ENCODE measurements at places on chromosomes 13 and 19. TPM values are rescaled to one million over a fixed set of nuclear protein-coding genes. Genes with fewer than 3 reads are reported as not detected.

KIR3DL1 gene
- not detected for total RNA-seq

KLF16 gene
- total RNA-seq: 58.1 TPM

ADPRHL1 gene
- total RNA-seq: 2.5 TPM

DNA sequence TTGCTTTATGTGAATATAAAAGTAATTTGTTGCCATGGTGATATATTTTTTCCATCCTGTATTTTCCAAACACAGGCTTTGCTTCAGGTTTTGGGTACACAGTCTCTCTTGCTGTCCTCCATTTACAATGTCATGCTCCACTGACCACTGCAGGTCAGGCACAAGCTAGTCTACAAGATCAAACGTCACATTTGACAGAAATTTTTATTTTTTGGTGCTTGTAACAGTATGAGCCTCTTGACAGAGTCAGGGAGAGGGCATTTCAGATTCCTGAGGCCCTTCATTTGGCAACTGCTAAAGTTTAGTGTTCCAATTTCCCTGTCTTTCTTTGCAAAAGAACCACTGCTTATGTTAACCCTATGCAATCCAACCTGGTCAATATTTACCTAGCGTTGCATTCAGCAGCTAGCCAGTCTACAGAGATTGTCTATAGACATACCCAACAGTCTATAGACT lies 175.0 kb downstream of the RFC3 start:
- H3K27me3 ChIP-seq: no peaks in the 10 kb centered on the region
- no peak overlapping the region for H3K4me3 ChIP-seq
- no peak overlapping the region for H3K27ac ChIP-seq
- no peaks in the 10 kb centered on the region for H3K4me1 ChIP-seq
- no peak for DNase-seq

GRCh38 chr19:20102097-20102496 lies 24.3 kb downstream of the ZNF90 start:
- no peaks in the 10 kb centered on the region for H3K4me1 ChIP-seq
- H3K36me3 ChIP-seq: no peaks in the 10 kb centered on the region
- no peak for DNase-seq
- H3K27me3 ChIP-seq: no peaks in the 10 kb centered on the region
- H3K27ac ChIP-seq: no peak overlapping the region

GRCh38 chr13:31100721-31101120 lies 61.0 kb downstream of the HSPH1 start:
- peaks cover 14% of the 10 kb centered on the region for H3K27me3 ChIP-seq
- H3K27ac ChIP-seq: no peak overlapping the region
- no peaks in the 10 kb centered on the region for H3K36me3 ChIP-seq
- H3K4me3 ChIP-seq: no peak overlapping the region
- no peak for DNase-seq
- H3K4me1 ChIP-seq: no peaks in the 10 kb centered on the region

DNA sequence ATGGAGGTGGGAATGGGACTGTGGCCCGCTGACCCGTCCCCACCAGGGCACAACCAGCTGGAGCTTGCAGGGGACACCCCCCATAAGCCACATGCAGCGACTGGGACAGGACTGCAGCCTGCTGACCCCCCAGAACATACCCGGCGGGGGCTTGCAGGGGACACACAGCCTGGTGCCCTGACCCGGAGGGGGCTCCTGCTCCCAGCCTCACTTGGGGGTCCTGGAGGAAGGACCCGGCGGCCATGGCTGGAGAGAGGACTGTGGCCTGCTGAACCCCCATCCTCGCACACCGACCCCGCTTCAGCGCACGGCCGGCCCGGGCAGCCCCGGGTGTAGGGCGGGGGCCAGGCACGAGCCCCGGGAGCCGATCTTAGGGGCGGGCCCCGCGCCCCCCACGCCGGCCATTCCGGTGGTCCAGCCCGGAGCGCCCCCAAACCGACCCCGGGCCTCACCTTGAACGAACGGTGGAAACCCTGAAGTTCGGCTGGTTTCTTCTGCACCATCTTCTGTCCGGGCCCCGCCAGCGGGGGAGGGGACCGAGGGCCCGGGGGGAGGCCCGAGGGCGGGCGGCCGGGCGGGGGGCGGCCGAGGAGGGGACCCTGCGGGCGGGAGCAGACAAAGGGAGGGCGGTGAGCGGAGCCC lies 574 bp downstream of the MKNK2 start:
- H3K27ac ChIP-seq: peak overlapping the region; percentile 10
- DNase-seq: no peak
- peaks cover 26% of the 10 kb centered on the region for H3K4me1 ChIP-seq
- peak overlapping the region; percentile 78 for H3K4me3 ChIP-seq

DNA sequence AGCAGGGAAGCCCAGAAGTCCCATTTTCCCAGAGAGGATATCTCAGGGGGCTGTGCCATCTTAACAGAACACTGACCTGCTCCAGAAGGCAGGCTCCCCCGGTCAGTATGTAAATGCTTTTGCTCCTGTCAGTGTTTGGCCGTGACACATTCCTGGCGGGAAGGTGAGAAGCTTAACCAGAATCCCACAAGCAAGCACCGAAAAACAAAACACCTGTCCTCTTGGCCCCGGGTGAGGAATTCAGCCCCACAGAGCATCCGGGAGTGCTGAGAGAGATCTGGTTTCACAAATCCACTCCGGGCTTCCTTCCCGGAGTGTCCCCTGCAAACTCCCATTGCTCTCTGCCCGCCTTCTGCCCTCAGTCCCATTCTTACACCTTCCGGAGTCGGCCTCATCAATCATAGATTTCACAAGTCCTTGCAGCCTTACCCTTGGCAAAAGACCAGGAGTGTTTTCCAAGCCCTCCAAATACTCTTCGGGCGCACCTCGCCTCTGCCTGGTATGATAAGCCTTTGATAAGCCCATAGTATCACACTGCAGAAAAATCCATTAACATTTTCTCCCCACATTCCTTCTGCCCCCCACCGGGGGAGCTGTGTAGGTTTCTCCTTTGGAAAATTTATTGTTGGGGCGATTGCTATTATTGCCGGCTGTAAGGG lies 12.2 kb downstream of the TPM4 start:
- no peak overlapping the region for H3K4me3 ChIP-seq
- peaks cover 14% of the 10 kb centered on the region for H3K4me1 ChIP-seq
- no peaks in the 10 kb centered on the region for H3K27me3 ChIP-seq
- H3K36me3 ChIP-seq: peaks cover 78% of the 10 kb centered on the region
- DNase-seq: peak; percentile 62

DNA sequence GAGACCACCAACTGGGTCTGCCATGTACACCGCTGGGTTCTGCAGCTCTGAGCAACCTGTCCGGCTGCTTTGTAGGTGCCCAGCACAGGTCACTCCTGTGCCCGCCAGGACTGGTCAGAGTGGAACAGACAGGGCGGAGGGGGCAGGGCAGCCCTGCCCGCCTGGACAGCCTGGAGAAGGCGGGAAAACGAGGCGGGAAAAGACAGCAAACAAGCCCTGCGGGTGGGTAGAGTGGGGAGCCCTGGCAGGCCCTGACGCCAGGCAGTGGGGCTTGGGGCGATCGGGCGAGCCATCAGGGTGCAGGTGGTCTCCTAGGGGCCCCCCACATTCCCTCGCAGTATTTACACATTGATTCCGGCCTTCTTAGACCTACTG lies 533 bp upstream of the UHRF1 start:
- no peak overlapping the region for H3K4me3 ChIP-seq
- H3K27ac ChIP-seq: peak overlapping the region; percentile 95
- H3K27me3 ChIP-seq: peaks cover 2% of the 10 kb centered on the region
- H3K4me1 ChIP-seq: peaks cover 30% of the 10 kb centered on the region
- no peak for DNase-seq
- H3K36me3 ChIP-seq: peaks cover 4% of the 10 kb centered on the region

GRCh38 chr13:93173654-93174053 lies 53.0 kb upstream of the GPC6 start:
- no peak overlapping the region for H3K4me3 ChIP-seq
- peaks cover 9% of the 10 kb centered on the region for H3K4me1 ChIP-seq
- H3K27me3 ChIP-seq: no peaks in the 10 kb centered on the region
- H3K36me3 ChIP-seq: no peaks in the 10 kb centered on the region

DNA sequence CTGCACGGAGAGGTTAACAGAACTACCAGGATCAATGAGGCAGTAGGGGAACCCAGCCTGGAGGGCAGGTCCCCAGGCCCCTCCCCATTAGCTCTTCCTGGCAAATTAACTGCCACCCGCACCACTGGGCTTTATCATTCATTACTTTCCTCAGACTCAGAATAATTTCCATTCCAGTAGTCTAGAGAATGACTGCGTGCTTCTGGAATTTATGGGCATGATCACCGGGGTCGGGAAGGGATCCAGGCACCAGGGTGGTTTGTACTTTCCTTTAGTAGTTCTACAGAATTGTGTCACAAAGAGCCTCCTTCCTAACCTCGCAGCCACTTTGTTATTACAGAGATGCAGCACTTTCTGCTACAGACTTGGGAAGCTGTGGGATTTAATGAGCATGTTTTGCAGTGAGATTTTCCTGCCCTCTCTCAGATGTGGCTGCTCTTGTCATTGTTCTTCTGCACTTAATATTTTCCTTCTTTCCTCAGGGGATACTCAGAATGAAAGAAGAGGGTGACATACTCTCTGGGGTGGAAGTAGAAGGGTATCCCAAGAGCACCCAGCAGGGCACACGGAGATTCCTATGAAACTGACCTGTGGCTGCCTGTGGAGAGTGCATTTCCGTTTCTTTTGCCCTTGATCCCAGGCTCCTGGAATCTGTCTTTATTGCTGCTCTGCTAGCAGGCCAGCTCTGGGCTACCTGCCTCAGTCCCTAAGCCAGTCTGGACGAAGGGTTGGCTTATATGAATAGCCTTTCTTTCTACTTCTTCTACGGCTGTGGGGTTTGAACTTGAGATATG lies 285.0 kb upstream of the SLC10A2 start:
- no peak overlapping the region for H3K27ac ChIP-seq
- no peaks in the 10 kb centered on the region for H3K36me3 ChIP-seq
- H3K4me3 ChIP-seq: peak overlapping the region; percentile 24
- DNase-seq: peak; percentile 72
- H3K27me3 ChIP-seq: no peaks in the 10 kb centered on the region

GRCh38 chr19:56193981-56194640 lies 3.5 kb downstream of the ZSCAN5B start:
- no peaks in the 10 kb centered on the region for H3K4me1 ChIP-seq
- H3K27me3 ChIP-seq: no peaks in the 10 kb centered on the region
- no peak overlapping the region for H3K4me3 ChIP-seq
- no peak overlapping the region for H3K27ac ChIP-seq
- no peak for DNase-seq

GRCh38 chr19:12202250-12202649 lies 39.4 kb downstream of the ZNF136 start:
- H3K27ac ChIP-seq: no peak overlapping the region
- H3K4me1 ChIP-seq: no peaks in the 10 kb centered on the region
- H3K4me3 ChIP-seq: no peak overlapping the region
- DNase-seq: no peak
- no peaks in the 10 kb centered on the region for H3K36me3 ChIP-seq
- H3K27me3 ChIP-seq: no peaks in the 10 kb centered on the region

- H3K36me3 ChIP-seq: peaks cover 17% of the 10 kb centered on the region
- H3K4me1 ChIP-seq: no peaks in the 10 kb centered on the region
- H3K27ac ChIP-seq: no peak overlapping the region
- H3K4me3 ChIP-seq: no peak overlapping the region
- no peak for DNase-seq
- H3K27me3 ChIP-seq: no peaks in the 10 kb centered on the region
Measured at GRCh38 chr19:12015753-12016116, 19.7 kb downstream of the ZNF433 start.

GRCh38 chr19:47723581-47723940 lies 10.3 kb downstream of the EHD2 start:
- H3K4me1 ChIP-seq: peaks cover 43% of the 10 kb centered on the region
- peak overlapping the region; percentile 90 for H3K27ac ChIP-seq
- H3K36me3 ChIP-seq: peaks cover 21% of the 10 kb centered on the region
- DNase-seq: peak; percentile 92
- H3K4me3 ChIP-seq: peak overlapping the region; percentile 6
- no peaks in the 10 kb centered on the region for H3K27me3 ChIP-seq

Measured in astrocyte (in vitro differentiated cells and primary cell).